ENCODE measurements at places on chromosomes 4 and X. TPM values are rescaled to one million over a fixed set of nuclear protein-coding genes. Genes with fewer than 3 reads are reported as not detected.

GRCh38 chrX:150848914-150849365, 49.5 kb downstream of the CD99L2 start:
- no peak for DNase-seq

The NDST3 gene
- 4.6 TPM for polyA plus RNA-seq

DNA sequence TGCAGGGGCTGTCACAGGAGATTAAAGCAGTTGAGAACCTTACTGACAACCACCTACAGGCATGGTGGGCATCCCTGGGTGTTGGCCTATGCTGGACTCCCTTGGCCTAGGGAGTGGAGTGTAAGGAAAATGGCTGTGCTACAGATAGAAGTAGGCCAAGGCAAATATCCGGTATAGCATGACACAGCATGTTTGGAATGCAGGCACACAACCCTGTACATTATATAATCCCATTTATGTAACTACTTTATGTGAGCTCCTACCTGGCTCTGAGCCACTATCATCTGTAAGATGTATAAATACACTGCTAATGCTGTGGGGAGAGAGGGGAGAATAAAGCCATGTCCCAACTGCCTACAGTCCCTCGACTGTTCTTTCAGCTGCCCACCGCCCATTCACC, 38.7 kb upstream of the KCTD8 start:
- no peak for DNase-seq

The HSFX1 gene
- polyA plus RNA-seq: 2.2 TPM

- DNase-seq: no peak
These were observed 602.8 kb upstream of the DIPK2B start for GRCh38 chrX:45803383-45803921.

DNA sequence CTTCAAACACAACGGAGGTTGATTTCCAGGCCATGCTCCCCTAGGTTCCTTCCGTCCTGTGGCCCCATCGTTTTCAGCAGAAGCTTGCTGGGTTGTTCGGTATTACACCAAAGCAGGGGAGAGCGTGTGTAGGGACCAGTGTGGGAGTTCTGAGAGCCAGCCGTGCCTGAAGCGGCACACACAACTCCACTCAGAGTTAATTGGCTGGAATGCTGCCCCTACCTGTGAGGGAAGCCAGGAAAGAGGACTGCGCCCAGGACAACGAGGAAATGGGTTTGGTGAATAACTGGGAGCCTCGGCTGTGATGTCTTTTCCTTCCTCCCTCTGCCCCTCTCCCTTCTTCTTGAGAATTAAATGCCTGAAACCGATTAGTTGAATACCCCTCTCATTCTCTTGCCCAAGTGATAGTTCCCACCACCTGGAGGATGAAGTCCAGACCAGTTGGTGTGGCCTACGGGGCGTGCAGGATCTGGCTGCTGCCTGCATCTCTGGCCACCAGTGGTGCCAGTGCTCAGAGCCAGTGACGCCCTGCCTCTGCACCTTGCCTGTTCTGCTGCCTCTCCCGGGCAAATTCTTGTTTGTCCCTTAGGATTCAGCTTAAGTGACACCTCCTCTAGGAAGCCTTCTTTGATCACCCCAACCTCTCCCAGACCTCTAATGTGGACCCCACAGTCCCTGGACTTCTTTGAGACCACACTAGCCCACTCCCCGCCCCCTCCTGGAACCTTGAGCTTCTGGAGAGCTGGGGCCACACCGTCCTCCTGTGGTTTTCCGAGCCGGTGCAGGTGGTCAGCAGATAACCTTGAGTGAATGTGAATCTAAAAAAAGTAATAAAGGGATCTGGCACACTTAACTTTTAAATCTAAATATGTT, 33.6 kb downstream of the TBC1D14 start:
- DNase-seq: no peak

DNA sequence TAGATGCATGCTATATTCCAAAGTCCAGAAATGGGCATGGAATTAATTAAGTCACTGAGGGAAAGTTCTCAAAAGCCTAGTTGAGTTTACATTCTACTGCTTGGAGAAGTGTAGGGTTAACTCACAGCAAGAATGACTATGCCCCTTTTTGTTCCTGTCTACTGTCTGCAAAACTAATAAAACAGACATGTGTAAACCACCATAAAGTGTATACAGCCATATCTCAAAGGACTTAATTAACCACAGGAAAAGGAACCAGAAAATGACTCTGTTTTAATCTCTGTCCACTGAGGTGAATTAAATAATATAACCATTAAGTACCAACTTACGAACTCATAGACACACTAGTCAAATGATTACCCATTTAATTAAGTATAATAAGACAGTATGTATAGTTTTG, 84.9 kb downstream of the PRDM5 start:
- no peak for DNase-seq

GRCh38 chr4:142194905-142195304, 558.5 kb downstream of the IL15 start:
- DNase-seq: no peak

- peak; percentile 17 for DNase-seq
These were observed 74.1 kb downstream of the NBDY start for GRCh38 chrX:56802921-56803849.

- no peak for DNase-seq
These were observed 147.2 kb upstream of the DIPK2B start for GRCh38 chrX:45347877-45348276.
